Activated CD4-positive, alpha-beta T cell treated with anti-CD3 and anti-CD28 coated beads, Interleukin-2, amount 10 ng/mL, durations not matched to agents 24 days and 14 days (primary cell): ENCODE measurements at places on chromosomes 16 and 17.

- DNase-seq, result peak; percentile 97
These were observed at the start of gene STARD3 for GRCh38 chr17:39636927-39637736. Gene STARD3, plus strand, starts transcription at chr17:39637144. Its CDS starts 16,388 bp downstream, at chr17:39653532.

- DNase-seq, result no peak
These were observed 20.4 kb upstream of the XYLT1 start for GRCh38 chr16:17491140-17491662.

- no peak for DNase-seq
These were observed 256.9 kb upstream of the PMFBP1 start for GRCh38 chr16:72428681-72429376.

DNA sequence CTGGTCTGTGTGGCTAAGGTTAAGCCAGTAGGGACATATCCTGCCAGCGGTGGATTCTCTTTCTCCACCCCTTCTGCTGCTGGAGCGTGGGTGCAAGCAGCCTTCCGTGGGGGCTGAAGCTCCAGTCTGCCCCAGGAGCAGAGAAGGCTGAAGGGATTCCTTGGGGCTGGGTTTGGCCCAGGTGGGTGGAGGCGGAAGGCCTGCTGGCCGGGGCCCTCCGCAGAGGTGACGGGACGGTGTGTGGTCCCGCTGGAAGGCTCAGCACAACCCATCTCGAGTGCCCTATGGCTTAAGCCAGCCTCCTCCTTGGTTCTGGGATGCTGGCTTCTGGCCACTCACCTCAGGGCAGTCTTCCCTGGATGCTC lies 13.1 kb downstream of the TIMM22 start:
- no peak for DNase-seq

DNA sequence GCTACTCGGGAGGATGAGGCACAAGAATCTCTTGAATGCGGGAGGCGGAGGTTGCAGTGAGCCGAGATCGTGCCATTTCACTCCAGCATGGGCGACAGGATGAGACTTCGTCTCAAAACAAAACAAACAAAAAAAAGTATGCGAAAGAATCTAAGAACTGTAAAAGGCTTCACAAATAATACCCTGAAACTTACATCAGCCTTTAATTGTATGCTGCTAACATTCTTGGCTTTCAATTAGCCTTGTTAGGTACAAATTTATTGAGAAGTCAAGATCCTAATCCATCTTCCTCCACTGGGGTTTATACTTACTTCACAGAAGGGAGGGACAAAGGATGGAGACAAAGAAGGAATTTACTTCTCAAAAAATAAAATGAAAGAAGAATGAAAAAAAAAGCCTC lies 83.3 kb downstream of the SNX11 start:
- DNase-seq, result no peak

GRCh38 chr16:15723808-15724207 lies 73.8 kb downstream of the NDE1 start:
- DNase-seq, result no peak

DNA sequence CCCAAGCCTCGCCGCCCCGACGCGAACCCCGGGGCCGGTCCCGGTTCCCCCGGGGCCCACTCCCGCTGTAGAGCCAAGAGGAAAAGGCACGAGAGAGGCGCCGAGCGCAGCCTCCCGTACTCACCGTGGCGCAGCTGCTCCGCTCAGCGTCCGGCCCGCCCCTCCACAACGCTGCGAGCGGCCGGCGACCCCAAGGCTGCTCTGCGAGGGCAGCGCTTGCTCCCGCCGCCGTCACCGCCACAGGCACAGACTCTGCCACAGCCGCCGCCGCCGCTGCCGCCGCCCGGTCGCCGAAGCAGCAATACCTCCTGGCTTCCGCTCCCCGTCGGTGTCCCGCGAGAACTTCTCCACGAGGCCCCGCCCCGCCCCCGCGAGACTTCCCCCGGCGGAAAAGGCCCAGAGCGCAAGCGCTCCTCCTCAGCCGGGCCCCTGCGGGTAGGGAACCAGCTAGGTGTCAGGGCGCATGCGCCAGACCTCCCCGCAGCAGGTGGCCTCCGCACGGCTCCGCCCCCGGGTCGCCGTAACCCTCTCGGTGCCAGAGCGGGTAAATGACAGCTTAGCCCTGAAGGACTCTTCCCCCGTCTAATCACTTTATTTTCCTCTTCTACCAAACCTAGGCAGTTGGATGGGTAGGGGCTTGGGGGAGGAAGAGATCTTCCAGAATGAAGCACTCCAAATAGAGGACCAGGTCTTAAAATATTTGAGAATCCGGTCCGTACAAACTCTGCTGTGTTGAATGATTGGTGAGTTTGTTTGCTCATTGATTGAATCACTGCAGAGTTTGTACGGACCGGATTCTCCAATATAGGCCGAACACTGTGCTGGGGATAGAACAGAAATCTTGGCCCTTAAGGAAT lies at the start of gene GRB2:
Gene GRB2, minus strand, starts transcription at position 314 of the 857 bp plus-strand sequence. CDS start 12,050 bp downstream, outside the sequence.
- peak; percentile 100 for DNase-seq

GRCh38 chr17:68365469-68365868 lies 74.2 kb downstream of the ARSG start:
- DNase-seq, result no peak

GRCh38 chr16:61862221-61863155 lies 173.8 kb downstream of the CDH8 start:
- no peak for DNase-seq

DNA sequence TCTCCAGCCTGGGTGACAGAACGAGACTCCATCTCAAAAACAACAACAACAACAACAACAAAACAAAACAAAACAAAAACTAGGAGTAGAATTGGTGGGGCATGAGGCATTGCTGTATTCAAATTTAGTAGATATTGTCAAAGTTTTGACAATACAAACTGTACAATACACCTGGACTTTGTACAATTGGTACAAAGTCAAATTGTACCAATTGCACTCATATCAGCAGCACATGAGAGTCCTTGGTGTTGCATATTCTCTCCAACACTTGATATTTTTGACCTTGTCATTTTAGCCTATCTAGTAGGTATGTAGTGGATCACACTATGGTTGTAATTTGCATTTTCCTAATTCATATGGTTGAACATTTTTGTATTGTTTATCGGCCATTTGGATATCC lies 14.3 kb upstream of the ATF7IP2 start:
- DNase-seq, result no peak

- DNase-seq, result peak; percentile 59
These were observed 51.3 kb upstream of the AMZ2 start for GRCh38 chr17:68196394-68197090.

GRCh38 chr17:66850692-66851091 lies 15.8 kb downstream of the CACNG5 start:
- DNase-seq, result no peak

DNA sequence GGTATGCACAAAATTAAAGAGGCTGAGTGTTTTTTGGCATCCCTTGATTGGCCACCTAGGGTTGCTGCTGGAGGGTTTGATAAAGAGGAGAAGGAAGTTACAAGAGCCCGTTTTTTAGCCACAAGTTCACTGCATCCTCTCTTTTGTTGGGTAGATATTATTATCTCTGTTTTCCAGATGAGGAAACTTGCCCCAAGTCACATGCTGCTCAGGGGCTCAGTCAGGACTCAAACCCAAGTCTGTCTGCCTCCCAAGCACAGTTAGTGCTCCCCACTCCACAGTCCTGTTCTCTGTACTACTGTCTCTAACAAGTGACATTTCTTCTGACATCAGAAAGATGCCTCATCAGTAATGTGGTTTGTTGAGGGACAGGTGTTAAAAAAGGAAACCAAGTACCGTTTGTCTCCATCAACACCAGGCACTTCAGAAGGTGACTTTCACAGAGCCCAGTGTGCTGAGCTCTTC lies 1.4 kb downstream of the NT5M start:
- peak; percentile 75 for DNase-seq

DNA sequence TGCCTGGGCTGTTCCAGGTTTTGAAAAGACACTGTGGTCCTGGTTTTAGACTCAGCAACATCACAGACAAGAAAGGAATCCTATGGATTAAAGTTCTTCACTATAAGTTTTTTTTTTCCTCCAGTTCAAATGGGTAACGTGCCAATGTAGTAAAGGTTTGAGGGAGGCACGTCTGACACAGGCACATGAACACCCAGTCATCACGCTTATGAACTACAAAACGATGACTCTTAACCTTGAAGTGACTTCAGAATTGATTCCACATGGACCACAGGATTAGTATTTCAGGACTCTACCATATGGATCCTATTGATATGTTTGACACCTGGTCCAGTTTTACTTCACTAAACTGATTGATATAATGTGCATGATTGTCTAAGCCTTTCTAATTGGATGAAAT lies 2.3 kb downstream of the PRMT7 start:
- no peak for DNase-seq

GRCh38 chr17:4077581-4077980 lies 65.2 kb downstream of the ZZEF1 start:
- DNase-seq, result no peak

DNA sequence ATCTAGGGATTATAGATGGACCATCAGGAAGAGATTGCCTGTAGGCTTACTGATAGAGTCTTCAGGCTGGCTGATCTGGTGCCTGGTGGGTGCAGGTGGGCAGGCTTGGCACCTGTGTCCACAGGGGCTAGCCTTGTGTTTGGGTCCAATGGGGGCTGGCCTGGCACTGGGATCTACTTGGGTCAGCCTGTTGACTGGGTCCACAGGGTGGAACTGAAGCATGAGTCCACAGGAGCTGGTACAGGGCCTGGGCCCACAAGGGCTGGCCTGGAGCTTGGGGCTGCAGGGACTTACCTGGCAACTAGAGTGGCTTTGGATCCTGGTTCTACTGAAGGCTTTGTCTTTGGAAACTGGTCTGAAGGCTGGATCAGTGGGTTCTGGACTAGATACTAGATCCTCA lies 1217.7 kb downstream of the CDH11 start:
- DNase-seq, result no peak

DNA sequence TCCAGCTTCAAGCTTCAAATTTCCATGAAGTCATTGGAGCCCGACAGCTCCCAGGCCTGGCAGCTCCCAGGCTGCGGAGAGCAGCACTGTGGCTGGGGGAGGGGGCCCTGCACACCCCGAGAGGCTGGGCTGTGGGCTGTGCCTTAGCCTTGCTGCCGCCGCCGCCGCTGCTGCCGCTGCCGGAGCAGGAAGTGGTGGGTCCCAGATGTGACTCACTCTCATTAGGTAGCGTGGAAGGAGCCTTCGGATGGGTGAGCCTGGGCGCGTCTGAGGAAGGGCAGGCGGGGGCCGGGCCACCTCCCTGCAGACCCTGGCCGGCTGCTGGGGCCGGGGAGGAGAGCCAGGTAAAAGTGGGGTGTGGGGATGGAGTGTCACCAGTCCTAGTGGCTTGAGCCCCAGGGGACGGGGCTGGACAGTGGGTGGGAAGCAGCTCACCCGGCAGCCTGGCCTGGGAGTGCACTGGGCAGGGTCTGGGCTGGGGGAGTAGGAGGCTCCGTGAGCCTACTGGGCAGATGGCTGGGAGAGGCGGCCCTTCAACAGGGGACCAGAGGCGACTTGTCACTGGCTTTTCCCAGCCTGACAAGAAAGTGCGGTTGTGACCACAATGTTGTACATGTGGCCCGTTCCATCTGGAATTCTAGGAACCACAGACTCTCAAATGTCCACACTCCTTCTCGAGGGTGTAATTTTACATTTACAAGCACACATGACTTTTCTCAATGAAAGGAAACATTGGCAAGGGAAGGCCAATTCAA lies at the start of gene ADCY7:
Gene ADCY7, plus strand, starts transcription at position 215 of the 755 bp plus-strand sequence. CDS start 21,629 bp downstream, outside the sequence.
- DNase-seq, result peak; percentile 95

- DNase-seq, result no peak
These were observed 23.5 kb downstream of the LGALS3BP start for GRCh38 chr17:78956254-78956653.

- no peak for DNase-seq
These were observed 39.4 kb downstream of the KIAA0513 start for GRCh38 chr16:85067024-85067423.

DNA sequence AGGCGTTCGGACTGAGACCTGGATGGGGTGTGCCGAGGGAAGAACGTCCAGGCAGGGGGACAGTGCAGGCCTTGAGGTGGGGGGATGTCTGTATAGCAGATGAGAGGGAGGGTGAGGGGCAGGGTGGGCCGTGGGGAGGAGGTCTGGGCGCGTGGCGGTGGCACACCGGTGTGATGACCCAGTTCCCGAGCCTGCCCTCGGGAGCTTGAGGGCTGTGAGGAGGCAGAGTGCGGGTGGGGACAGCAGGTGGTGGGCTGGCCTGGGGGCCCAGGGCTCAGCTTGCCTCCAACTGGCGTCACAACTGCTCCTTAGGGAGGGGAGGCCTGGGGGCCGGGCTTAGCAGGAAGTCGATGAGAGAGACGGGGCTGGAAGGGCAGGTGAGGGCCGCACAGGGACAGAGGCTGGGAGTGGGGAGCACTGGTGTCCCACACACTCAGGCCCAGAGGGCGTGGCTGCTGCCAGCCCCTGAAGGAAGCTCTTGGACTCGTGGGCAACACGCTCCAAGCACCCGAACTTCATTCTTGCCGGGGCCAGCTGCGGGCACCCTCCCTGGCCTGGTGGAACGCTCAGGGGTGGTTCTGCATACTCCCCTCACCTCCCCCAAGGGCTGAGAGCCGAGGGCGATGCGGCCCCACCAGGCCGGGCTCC lies 6.5 kb downstream of the CACNA1H start:
- DNase-seq, result no peak

DNA sequence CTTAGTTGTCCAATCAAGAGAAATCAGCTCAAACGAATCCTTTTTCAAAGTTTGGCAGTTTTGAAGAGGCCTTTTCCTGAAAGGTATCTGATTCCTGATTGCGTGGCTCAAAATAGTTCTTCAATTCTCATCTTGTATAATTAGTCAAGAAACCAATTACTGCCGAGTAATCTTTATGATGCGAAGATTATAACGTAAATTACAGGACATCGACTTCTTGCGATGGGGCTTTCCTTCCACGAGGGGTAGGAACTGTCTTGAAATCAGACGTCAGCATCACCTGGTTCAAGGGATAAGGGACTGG lies 644 bp upstream of the ARL2BP start:
- no peak for DNase-seq

DNA sequence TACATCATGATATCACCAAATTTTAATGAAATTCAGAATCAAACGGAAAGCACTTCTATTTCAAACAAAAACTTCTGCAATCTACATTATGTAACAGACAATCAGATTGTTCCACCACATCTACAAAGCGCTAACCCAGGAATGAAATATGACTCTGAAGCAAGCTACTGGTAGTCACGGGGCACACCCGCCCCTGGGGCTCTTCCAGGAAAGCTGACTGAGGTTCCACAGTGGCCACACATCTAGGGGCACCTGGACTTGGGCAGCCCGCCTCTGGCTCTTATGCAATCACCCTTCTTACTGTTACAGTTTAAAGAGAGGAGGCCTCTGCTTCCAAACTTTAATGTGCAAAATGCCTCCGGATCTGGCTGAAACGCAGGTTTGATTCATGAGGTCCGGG lies 27.5 kb downstream of the ZCCHC14 start:
- DNase-seq, result no peak
